ENCODE measurements at places on chromosomes 1 and 21.

DNA sequence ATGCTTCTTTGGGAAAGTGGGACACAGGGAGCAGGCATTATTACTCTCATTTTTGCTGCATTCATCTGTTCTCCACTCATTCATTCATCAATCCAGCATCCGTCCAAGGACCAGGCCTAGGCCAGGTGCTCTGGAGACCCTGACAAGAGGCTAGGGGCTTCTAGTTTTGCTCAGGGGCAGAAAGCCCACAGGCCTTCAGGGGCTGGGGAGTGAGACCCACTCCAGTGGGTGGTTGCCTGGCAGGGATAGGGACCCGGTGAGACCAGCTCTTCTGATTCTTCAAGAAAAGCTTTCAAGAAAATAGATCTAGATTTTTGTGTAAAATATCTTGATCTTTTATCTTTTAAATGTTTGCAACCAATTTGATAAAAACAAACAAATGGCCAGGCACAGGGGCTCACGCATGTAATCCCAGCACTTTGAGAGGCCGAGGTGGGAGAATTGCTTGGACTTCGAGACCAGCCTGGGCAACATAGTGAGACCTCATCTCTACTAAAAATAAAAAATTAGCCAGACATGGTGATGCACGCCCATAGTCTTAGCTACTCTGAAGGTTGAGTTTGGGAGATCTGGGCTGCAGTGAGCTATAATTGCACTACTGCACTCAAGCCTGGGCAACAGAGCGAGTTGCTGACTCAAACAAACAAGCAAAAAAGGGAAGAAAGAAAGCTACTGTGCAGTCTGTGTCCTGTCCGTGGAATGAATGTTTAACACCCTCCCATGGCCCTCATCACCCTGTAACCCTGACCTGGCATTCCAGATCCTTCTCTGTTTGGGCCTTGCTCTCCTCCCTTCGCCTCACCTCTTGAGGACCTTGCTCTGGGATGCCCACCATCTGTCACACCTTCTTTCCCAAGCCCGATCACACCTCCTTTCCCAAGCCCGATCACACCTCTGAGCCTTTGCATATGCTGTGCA, 17.3 kb upstream of the LRP8 start:
- DNase-seq: peak; percentile 1

DNA sequence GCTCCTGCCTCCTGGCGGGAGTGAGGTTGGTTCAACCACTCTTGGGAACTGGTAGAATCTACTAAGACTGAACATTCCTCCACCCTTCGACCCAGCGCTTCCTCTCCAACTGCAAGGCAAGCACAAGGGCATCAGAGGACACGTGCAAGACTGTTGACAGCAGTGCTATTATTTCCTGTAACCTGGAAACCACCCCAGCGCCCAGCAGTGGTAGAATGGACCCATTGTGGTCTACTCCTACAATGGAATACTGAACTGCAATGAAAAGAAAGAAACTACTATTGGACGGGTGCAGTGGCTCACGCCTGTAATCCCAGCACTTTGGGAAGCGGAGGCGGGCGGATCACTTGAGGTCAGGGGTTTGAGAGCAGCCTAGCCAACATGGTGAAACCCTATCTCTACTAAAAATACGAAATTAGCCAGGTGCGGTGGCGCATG, 33.0 kb upstream of the TARDBP start:
- DNase-seq: no peak

- no peak for DNase-seq
Measured at GRCh38 chr21:18832950-18833349, 429.4 kb upstream of the TMPRSS15 start.

DNA sequence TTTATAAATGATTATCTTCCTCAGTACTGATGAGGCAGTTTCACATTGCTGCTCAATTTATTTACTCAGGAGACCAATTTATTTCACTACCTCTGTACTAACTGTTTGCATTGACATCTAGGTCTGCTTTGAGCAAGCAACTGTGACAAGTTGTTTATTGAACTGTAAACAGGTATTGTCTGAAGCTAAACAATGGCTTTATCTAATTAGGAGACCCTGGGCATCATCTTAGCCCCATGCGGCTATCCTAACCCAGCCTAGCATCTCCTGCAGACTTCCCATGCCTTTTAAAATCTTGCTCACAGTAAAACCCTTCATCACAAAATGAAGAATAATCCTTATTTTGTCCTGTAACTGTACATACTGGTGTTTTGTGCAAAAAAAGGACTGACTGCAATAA, 348.2 kb downstream of the RWDD3 start:
- no peak for DNase-seq

GRCh38 chr1:171251042-171251951, 3.0 kb downstream of the FMO1 start:
- DNase-seq: peak; percentile 56

- DNase-seq: no peak
Measured at GRCh38 chr1:203509135-203509534, 15.2 kb downstream of the OPTC start.

- DNase-seq: no peak
Measured at GRCh38 chr1:151165281-151165737, 393 bp downstream of the LYSMD1 start.

- DNase-seq: peak; percentile 46
Measured at GRCh38 chr1:33634806-33635205, 162.4 kb downstream of the ZSCAN20 start.

- DNase-seq: no peak
Measured at GRCh38 chr1:117964290-117965038, 34.9 kb downstream of the WDR3 start.

GRCh38 chr1:183471743-183472487, 384 bp upstream of the SMG7 start:
- DNase-seq: peak; percentile 98

Data from activated T-cell treated with anti-CD3 and anti-CD28 coated beads, Interleukin-2, amount 50 U/mL, for 48 hours (primary cell).